Large intestine (tissue), 12 donors: ENCODE measurements at places on chromosomes 16 and 17.

GRCh38 chr17:77734371-77735080 is 224.0 kb upstream of the TNRC6C start:
- peak; percentile 58 for DNase-seq

GRCh38 chr17:78903101-78903779 is at the start of gene CEP295NL:
TSS of gene CEP295NL (minus strand) at chr17:78903201. CDS start at chr17:78901828, 1,373 bp downstream.
- DNase-seq = peak; percentile 70

DNA sequence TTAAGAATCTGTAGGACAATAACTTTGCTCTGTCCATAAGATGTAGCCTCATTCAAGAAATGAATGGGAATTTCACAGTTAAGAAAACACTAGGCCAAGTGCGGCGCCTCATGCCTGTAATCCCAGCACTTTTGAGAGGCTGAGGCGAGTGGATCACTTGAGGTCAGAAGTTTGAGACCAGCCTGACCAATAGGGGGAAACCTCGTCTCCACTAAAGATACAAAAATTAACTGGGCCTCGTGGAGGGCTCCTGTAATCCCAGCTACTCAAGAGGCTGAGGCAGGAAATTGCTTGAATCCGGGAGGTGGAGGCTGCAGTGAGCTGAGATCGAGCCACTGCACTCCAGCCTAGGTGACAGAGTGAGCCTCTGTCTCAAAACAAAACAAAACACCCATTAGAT is 19.9 kb upstream of the RSL1D1 start:
- DNase-seq = no peak

- DNase-seq = no peak
These were observed 15.9 kb downstream of the LUC7L3 start for GRCh38 chr17:50735287-50735686.

DNA sequence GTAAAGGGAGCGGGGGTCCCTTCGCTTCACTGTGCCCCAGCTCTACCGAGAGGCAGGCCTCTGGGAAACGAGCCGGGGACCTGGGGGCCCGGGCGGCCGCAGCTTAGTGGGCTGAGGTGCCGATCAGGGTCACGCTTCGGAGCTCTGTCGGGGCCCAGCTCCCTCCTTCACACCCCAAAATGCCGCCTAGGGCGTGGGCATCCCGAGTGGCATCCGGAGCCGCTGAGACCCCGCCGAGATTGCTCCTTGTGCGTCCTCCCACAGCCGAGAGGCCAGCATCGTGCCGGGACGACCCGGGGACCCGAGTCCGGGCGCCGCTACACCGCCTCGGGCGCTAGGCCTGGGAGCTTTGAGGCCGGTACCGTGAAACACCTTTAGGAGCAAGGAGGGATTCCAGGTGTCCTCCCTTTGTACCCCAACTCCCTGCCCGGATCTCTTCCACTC is 1.3 kb downstream of the SALL1 start:
- DNase-seq = no peak
